ENCODE measurements at places on chromosomes 13 and 19. TPM values are rescaled to one million over a fixed set of nuclear protein-coding genes. Genes with fewer than 3 reads are reported as not detected.
A peak's percentile ranks its signal among the peaks of the same experiment; 100 is the strongest.

GRCh38 chr19:3813473-3814392, 27.6 kb upstream of the MATK start:
- no peak for DNase-seq

DNA sequence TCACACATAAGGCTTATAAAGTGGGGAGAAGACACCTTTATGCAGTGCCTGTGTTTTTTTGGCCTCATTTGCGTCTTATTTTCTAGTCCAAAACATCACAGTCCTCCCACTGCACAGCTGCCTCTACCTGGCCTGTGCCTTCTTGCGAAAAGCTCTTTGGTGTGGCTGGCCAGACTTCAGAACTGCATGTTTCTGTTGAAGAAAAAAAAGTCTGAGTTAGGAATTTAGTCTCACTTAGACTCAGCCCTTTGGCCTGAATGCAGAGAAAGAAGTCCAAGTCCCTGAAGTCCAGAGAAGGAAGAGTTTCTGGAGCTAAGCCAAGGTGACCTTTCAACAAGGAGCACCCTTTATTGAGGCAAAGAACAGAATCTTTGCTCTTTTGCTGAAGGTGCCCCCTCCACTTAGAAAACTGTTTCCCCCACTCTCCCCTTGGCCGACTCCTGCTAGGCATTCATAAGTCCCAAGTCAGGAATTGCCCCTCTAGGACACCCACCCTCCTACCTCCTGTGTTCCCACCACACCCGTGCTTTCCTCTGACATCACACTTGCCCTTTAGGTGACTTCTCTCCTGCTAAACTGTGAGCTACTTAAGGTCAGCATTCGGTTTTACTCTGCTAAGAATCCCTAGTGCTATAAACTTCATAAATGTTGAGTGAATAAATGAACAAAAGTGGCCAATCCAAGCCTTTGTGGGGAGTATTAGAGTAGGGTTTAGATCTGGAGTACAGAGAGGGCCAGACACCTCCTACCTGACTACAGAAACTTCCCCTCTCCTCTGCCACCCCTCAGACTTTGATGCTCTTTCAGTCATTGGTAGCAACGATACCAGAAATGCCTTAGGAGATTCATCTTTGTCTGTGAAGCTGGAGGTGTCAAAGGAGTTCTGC, 226.8 kb downstream of the LACC1 start:
- no peak for DNase-seq

Gene PSG5
- total RNA-seq, result not detected

DNA sequence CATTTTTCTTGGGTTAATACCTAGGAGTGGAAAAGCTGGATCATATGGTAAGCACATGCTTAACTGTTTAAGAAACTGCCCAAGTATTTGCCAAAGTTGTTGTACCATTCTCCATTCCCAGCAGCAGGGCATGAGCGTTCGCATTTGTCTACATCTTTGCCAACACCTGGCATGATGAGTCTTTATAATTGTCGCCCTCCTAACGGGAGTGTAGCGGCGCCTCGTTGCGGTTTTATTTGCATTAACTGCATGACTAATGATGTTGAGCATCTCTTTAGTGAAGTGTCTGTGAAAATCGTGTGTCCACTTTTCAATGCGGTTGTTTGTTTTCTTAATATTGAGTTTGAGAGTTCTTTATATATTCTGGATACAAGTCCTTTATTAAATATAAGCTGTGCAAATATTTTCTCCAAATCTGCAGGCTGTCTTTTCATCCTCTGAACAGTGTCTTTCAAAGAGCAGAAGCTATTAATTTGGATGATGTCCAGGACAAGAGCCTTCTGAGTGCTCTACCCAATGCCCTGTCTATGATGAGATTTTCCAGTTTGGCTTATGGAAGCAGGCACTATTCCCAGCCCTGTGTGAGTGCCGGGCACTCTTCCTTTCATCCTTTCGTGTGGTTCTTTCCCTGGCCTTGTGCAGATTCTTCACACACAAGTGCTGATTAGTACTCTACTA, 202.0 kb downstream of the FOXO1 start:
- DNase-seq, result no peak

- DNase-seq, result peak; percentile 77
Measured at GRCh38 chr13:30463787-30464495, 1.8 kb downstream of the HMGB1 start.

GRCh38 chr13:99046851-99047250, 69.0 kb upstream of the DOCK9 start:
- no peak for DNase-seq

DNA sequence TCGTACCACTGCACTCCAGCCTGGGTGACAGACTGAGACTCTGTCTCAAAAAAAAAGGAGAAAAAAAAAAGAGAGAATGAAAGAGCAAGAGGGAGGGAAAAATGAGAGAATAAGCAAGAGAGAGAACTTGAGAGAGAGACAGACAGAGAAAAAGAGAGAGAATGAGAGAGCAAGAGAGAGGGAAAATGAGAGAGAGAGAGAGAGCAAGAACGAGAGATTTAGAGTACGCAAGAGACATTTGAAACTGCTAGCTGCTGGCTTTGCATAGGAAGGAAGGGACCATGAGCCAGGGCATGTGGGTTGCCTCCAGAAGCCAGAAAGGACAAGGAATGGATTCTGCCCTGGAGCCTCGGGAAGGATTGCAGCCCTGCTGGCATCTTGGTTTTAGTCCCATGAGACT, 9.6 kb upstream of the ADGRE1 start:
- DNase-seq, result no peak

Gene POLR1G
- total RNA-seq, result 2.2 TPM

Gene ALOX5AP
- 1.5 TPM for total RNA-seq

- DNase-seq, result no peak
Measured at GRCh38 chr19:16342002-16342715, 17.5 kb downstream of the KLF2 start.

Gene ILF3
- 57.1 TPM for total RNA-seq
